ENCODE measurements at places on chromosomes 12 and 14.
A peak's percentile ranks its signal among the peaks of the same experiment; 100 is the strongest.

- no peak for DNase-seq
Observed at GRCh38 chr12:12171991-12172511, 94.8 kb downstream of the LRP6 start.

GRCh38 chr12:92784797-92785562 lies 82.2 kb downstream of the PLEKHG7 start:
- DNase-seq = peak; percentile 9

- DNase-seq = no peak
Observed at GRCh38 chr12:125824276-125824675, 759.0 kb downstream of the AACS start.

DNA sequence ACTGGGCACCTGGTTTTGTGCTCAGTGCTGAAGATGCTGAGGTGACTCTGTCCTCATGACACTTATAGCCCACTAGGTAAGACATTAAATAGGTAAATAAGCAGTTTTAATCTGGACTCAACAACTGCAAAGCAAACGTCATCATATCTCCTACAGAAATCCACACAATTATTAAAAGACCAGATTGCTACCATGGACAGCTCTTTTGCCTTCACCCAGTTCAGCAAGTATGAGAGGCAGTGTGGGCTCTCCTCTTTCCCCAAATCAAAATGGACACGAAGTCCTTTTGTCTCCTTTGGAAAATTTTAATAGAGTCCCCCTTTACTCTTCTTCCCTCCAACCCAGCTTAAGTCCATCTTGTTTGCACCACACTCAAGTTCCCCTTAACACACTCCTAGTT lies 171.1 kb downstream of the RPAP3 start:
- DNase-seq = no peak

DNA sequence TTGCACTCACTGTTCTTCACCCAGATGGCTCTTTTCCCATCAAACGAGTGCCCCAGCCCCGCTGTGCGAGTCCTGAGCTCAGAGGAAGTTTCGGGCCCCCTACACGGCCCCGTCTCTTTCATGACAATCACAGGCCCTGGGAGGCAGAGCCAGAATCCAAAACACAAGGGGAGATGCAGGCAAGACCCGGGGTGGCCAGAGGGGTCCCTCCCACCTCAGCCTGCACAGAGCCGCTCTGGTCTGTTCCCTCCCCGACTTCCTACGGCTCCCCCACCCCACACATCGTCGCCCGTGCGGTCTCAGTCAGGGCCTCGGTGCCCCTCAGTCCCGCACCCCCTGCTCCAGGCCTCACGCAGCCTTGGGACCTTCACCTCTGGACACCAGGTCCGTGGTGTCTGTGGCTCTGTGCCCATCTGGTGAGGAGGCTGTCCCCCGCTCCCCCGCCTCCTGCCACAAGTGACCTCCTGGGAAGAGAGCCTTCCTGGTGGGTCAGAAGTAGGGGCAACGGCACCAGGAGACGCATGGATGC lies 8.9 kb downstream of the GPR132 start:
- DNase-seq = no peak

GRCh38 chr14:20772650-20773049 lies 4.4 kb downstream of the EDDM3B start:
- DNase-seq = no peak

DNA sequence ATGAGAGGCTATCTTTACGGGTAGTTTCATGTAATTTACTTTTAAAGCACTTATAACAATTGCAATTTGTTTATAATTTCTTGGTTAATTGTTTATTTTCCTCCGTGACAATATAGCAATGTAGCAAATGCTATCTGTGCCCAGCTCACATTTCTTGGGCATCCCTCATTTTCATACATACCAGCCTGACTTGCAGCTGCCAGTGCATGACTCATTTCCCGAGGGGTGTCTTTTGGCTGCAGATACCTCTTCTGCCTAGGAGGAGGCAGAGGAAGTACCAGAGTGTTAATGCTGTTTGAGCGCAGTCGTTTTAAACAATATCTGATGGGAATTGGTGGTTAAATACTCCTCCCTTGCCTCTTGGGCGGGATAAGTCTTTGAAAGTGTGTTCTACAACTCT lies 104.2 kb upstream of the ABCD2 start:
- DNase-seq = peak; percentile 9

- no peak for DNase-seq
Observed at GRCh38 chr12:15699886-15700285, 89.3 kb downstream of the EPS8 start.

DNA sequence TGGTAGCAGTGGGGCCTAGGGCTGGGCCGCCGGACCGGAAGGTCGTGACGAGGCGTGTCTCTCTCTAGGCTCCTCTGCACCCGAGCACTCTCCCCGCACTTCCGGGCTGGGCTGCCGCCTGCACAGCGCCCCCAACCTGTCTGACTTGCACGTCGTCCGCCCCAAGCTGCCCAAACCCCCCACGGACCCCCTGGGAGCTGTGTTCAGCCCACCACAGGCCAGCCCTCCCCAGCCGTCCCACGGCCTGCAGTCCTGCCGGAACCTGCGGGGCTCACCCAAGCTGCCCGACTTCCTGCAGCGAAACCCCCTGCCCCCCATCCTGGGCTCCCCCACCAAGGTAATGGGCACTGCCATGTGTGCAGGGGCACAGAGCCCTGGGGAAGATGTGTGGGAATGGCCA lies 13.3 kb upstream of the PUS1 start:
- no peak for DNase-seq

DNA sequence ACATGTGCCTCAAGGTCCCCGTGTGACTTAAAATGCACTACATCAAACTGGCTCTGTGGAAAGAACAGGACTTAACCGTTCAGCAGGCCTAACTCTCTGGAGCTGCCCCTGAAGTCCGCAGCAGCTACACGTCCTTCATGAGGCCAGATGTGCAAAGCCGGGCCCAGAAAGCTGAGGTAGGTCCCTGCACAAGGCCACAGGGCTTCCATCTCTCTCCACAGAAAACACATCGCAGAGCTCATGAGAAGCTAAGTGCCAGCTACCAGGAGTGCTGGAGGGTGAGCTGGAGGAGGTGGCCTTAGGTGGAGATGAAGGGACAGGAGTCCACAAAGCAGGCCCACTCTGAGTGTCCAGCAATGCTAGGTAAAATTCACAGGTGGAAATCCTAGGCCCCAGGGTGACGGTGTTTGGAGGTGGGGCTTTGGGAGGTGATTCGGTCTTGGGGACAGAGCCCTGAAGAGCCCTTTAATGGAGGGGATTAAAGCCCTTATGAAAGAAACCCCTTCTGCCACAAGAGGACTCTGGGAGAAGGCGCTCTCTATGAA lies 52.4 kb downstream of the VCPKMT start:
- no peak for DNase-seq

GRCh38 chr14:89357655-89358297 lies 59.3 kb downstream of the FOXN3 start:
- no peak for DNase-seq

DNA sequence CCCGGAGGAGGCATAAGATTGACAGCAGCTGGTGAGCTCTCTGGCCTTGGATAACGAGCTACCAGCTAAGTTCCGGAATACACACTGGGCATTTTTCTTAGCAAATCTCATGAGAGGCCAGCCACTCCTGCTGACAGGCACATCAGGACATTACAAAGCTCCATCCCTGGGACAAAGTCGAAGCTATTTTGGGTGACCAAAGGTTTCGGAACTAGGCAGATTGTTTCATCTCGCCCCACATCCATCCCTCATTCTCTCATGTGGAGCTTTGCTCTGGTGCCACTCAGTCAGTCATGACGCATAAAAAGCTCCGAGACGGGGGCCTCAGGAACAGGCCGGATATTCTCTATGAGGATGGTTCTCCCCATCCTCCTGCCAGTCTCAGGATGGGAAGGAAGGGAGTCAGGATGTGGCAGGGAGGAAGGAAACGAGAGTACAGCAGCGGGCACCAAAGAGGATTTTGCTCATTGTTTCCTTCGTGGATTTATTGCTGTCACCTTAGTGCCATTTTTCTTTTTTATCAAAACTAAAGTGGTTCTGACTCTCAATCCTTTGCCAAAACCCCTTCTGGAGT lies 253.1 kb upstream of the FKBP4 start:
- DNase-seq = no peak

- no peak for DNase-seq
Observed at GRCh38 chr14:61518403-61518802, 176.9 kb upstream of the HIF1A start.

- DNase-seq = no peak
Observed at GRCh38 chr12:16094437-16094836, 183.0 kb downstream of the SLC15A5 start.

- DNase-seq = no peak
Observed at GRCh38 chr12:56753566-56753965, 1.4 kb upstream of the PRIM1 start.

DNA sequence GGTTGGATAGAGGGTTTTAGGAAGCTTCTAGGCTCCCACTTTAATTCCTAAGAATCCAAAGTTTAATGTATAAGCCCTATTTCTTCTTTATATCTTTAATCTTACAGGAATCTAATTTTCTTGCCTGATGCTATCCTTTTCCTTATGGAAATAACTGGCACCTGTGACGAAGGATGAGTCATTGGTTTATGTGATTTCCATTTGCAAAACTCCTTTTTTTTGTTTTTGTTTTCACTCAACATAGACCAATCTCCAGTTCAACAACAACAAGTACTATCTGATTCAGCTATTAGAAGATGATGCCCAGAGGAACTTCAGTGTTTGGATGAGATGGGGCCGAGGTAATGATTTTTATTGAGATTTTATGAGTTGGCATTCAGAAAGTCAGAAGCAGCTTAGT lies 6.8 kb downstream of the PARP2 start:
- DNase-seq = no peak

DNA sequence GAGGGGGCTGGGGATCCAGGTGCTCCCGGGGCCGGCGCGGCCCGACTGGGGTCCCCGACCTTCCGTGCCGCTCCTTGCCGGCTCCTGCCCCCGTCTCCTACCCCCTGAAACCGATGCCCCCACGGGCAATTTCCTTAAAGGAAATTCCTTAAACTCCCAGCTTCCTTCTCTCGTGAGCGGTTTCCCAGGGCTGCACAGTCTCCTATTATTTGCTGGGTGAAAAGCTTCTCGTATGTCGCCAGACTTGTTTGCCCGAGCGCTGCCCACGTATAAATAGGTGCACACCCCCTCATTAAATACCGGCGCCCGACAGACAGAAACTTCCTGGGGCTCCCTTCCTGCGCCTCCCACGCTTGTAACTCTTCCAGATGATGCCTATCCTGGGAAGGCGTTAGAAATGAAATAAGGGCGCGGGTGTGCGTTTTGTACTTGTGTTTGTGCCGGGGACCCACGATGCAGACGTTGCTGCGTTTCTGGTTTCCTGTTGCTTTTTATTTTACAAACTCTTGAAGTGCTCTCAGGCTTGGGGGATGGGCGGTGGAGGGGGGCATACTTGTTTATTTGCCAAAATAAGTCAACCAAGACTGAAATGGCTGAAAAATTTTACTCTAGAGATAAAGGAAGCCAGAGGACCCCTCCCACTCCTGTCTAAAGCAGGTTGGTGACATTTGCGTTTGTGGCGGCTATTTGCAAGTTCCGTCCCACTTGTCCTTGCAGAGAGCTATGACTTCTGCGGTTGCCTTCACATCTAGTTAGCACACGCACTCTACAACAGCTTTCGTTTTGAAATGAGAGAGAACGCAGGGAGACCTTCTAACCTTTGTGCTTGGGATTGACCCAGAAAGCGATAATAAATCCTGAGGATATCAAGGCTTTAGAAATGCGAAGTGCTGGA lies 1.0 kb downstream of the HIP1R start:
- DNase-seq = no peak

- no peak for DNase-seq
Observed at GRCh38 chr12:56361487-56362129, 1.0 kb downstream of the APOF start.

- no peak for DNase-seq
Observed at GRCh38 chr14:57380935-57381334, 9.5 kb upstream of the NAA30 start.

DNA sequence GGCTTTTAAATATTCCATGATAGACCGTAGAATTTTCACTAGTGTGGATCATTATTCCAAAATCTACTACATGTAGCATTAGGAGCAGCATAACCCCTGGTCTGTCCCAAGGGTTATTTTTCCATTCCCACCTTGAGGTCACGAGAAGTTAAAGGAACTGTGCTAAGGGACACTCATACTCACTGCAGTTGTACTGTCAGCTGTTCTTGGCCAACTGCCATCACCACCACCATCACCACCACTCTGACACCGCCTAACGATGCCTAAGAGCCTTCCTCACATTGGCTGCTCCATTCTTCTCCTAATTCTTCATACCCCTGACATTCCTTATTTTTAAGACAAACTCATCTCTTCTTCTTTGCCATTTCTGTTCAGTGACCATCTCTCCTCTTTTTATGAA lies 13.4 kb upstream of the PTGDR start:
- DNase-seq = no peak

DNA sequence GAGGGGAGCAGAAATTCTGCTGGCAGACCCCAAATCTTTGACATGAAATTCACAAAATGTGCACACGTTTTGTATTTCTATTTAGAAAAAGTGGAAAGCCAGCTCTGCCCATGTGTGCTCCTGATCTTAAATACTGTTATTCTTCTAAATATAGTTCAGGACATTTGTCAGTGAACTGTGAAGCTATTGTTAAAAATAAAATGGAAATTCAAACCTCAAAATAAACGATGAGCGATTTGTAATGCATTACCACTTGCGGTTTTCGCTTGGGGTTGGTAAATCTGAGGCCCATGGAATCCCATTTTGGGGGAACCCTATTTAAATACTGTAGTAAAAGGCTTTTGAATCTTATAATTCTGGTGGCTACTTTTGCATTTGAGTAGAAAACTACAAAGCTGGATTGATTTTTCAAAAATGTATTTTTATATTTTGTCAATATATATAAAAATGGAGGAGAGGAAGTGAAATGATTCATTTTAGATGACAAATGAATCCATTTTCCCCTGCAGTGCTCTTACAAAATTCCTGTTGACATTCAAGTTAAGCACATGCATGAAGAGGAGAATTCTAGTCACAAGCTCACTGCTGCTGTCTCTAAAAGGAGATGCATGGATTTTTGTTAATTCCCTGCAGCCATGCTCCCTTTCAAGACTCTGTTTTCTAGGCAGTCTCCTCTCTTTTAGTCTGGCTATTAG lies 47.1 kb downstream of the FLRT2 start:
- no peak for DNase-seq

DNA sequence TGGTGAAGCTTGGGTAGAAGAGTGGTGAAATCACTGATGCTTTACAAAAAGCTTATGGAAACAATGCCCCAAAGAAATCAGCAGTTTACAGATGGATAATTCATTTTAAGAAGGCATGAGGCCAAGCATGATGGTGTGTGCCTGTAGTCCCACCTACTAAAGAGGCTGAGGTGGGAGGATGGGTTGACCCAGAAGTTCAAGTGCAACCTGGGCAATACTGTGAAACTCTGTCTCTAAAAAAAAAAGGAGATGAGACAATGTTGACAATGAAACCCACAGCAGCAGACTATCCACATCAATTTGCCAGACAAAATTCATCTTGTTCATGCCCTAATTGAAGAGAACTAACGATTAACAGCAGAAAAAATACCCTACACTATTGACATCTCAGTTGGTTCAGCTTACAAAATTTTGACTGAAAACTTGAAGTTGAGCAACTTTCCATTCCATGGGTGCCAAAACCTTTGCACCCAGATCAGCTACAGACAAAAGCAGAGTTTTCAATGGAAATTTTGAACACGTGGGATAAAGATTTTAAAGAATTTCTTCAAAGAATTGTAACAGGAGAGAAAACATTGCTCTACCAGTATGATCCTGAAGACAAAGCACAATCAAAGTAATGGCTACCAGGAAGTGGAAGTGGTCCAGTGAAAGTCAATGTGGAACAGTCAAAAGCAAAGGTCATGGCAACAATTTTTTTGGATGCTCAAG lies 26.7 kb downstream of the BTG1 start:
- no peak for DNase-seq

GRCh38 chr14:93073358-93073707 lies 42.4 kb downstream of the ITPK1 start:
- no peak for DNase-seq

- no peak for DNase-seq
Observed at GRCh38 chr12:24979976-24980730, 31.3 kb upstream of the BCAT1 start.

All from H54 (cell line).